ENCODE measurements at places on chromosomes 5 and 9.

DNA sequence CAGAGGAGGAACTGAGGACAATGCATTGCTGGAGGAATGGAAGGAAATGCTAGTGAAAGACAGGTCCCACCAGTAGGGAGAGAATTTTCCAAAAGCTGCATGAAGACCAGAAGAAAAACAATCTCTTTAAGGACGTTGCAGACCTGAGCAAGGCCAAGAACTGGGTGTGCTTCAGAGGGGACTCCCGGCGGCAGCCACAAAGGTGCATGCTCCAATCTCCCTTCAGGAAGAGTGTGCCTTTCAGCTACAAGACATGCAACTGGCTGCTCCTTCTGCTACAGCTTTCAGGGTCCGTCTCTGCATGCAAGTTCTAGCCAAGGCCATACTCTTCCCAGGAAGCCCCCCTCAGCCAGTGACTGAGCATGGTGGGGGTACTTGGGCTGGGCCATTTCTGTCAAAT, 62.9 kb downstream of the SFXN1 start:
- ATAC-seq = no peak

DNA sequence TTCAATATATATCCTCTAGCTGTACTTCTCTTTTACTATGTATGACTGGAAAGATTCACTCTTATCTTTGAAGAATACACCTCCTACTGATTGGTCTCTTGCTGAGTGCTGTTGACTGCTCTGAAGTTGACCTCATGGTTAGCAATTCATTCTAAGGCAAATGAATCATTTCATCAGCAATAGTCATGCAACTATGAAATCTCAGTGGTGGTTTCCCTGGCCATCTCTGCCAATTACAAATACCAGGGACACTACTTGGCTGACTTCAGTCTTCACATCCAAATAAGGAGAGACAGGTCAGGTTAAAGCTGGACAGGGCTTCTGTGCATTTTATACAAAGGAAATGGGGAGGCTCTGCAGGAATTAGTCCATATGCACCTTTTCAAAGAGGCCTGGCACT, 333.5 kb upstream of the ACTBL2 start:
- peak; percentile 95 for ATAC-seq

- ATAC-seq = no peak
Measured at GRCh38 chr9:136694872-136695247, 7.6 kb upstream of the AGPAT2 start.

- peak; percentile 23 for ATAC-seq
Measured at GRCh38 chr5:142386137-142387023, 61.6 kb upstream of the SPRY4 start.

- peak; percentile 52 for ATAC-seq
Measured at GRCh38 chr5:1161833-1162229, 39.6 kb upstream of the SLC6A19 start.

GRCh38 chr5:96821260-96821916, 13.6 kb upstream of the ERAP1 start:
- no peak for ATAC-seq

DNA sequence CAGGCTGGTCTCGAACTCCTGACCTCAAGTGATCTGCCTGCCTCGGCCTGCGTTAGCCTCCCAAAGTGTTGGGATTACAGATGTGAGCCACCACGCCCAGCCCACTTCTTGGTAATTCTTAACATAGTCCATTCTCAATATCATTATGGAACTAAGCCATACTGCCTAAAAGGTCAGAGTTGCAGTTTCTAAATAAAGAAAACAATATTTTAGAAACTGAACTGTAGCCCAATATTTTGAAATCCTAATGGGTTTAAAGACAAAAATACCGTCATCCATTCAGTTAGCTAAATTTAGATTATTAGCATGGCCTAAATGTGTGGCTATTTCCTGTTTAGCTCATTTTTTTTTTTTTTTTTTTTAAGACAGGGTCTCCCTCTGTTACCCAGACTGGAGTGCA, 99.5 kb downstream of the USP20 start:
- no peak for ATAC-seq

GRCh38 chr5:163475411-163475810, 15.0 kb downstream of the HMMR start:
- no peak for ATAC-seq

- peak; percentile 4 for ATAC-seq
Measured at GRCh38 chr9:129414377-129414992, 206.4 kb downstream of the C9orf50 start.

GRCh38 chr5:32272746-32273145, 40.0 kb downstream of the MTMR12 start:
- ATAC-seq = no peak

DNA sequence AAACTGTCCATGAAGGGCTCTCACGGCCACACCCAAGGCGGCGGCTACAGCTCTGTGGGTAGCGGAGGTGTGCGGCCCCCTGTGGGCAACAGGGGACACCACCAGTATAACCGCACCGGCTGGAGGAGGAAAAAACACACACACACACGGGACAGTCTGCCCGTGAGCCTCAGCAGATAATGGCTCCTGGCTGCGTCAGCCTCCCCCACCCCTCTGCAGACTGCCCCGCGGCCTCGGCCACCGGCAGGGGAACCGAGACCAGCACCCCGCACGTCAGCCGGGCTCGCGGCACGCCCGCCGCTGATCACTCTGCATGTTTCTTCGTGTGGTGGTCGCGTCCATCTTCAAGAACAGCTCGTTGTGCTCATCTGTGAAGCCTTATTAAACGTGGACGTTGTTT, 41.5 kb downstream of the TENT4A start:
- ATAC-seq = no peak

GRCh38 chr9:83355024-83355444, 183.2 kb downstream of the FRMD3 start:
- peak; percentile 55 for ATAC-seq

DNA sequence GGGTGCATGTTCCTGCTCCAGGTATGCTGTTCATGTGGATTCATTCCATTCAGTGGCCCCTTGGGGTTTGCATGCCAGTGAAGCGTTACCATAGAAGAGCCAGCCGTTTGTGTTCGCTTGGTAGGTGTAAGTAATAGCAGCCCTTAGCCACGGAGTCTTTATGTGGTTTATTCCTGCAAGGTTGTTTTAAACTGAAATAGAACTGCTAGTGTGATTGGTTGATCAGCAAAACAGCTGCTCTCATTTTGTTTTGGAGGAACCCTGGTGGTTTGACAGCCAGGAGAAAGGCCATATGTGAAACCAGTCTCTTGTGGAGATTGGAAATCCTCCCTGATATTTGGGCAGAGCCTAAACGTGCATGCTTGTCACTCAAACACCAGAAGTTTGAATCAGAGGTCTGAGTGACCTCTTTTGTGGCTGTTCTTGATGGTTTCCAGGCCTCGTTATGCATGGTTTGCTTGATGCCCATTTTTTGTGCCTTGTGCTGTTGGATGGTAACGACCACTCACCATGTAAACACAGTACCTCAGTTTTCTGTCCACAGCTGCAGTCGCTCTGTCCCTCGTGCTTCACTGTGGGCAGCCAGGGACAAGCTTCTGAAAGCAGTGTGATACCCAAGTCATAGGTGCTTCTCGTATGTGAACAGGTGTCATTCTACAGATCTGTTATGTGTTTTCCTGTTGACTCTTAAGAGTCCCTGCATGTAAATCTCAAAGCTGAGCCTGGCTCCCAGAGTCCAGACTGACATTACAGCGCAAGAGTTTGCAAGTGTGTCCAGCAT, 58.3 kb upstream of the NXNL2 start:
- ATAC-seq = peak; percentile 33

DNA sequence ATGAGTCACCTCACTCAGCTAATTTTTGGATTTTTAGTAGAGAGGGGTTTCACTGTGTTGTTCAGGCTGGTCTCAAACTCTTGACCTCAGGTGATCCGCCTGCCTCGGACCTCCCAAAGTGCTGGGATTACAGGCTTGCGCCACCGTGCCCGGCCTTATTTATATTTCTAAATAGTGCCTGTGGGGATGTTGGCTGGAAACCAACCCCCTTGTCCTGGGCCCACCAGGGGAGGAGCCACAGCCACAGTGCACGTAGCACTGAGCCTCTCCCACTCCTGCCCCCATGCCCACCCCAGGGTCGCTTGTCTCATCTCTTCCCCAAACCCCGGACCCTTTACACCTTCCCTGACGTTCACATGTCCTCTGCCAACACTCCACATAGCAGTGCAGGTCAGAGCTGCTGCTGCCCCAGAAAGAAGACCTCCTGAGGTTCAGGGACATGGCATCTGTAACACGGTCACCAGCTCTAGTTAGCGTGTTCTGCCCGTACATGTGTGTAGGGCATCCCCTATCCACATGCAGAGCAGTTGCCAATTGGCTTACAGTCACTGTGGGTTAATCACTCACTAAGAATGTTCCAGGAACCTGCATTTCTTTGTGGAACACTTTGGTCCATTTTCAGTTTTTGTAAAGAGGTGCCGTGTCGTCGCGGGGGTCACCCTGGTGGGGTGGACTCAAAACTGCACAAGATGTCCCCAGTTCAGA, 10.2 kb upstream of the MRPS2 start:
- ATAC-seq = no peak

GRCh38 chr5:1541702-1542400, 18.1 kb upstream of the LPCAT1 start:
- no peak for ATAC-seq

- peak; percentile 15 for ATAC-seq
Measured at GRCh38 chr5:112419164-112419985, at the start of gene EPB41L4A. Gene EPB41L4A (minus strand): TSS chr5:112419277. CDS start chr5:112419039, 238 bp downstream.

DNA sequence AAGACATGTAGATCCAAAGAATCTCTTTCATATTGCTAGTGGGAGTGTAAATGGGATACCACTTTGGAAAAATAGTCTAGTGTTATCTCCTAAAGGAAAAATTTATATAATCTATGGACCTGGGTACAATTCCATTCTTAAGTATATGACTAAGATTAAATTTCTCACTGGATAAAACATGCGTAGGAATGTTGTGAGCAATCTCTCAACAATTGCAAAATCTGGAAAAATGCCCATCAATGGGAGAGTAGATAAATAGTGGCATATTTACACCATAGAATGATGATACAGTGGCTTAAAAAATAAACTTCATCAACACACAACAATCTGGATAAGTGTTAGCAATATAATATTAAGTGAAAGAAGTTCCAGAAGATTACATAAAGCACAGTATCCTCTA, 469.5 kb downstream of the MAN2A1 start:
- peak; percentile 66 for ATAC-seq

- no peak for ATAC-seq
Measured at GRCh38 chr5:87781976-87782375, 369.2 kb upstream of the CCNH start.

DNA sequence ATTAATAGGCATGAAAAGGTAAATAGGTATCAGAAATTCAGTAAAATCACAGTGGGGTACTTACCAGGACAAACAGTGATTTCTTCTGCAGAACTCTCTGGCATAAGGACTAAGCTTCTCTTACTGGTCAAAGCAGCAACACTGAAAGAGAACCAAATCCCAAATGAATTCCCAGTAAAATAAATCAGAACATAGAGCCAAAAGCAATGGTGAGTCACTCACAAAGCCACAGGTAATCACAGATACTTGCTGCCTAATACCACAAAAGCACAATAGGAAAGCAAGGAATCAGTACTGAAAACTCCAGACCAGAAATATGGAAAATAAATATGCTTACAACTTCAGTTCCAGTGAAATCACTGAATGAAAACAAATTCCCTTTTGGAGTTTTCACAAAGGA, 50.7 kb downstream of the UIMC1 start:
- ATAC-seq = no peak

GRCh38 chr9:128882677-128883603, 1.0 kb downstream of the LRRC8A start:
- peak; percentile 9 for ATAC-seq

DNA sequence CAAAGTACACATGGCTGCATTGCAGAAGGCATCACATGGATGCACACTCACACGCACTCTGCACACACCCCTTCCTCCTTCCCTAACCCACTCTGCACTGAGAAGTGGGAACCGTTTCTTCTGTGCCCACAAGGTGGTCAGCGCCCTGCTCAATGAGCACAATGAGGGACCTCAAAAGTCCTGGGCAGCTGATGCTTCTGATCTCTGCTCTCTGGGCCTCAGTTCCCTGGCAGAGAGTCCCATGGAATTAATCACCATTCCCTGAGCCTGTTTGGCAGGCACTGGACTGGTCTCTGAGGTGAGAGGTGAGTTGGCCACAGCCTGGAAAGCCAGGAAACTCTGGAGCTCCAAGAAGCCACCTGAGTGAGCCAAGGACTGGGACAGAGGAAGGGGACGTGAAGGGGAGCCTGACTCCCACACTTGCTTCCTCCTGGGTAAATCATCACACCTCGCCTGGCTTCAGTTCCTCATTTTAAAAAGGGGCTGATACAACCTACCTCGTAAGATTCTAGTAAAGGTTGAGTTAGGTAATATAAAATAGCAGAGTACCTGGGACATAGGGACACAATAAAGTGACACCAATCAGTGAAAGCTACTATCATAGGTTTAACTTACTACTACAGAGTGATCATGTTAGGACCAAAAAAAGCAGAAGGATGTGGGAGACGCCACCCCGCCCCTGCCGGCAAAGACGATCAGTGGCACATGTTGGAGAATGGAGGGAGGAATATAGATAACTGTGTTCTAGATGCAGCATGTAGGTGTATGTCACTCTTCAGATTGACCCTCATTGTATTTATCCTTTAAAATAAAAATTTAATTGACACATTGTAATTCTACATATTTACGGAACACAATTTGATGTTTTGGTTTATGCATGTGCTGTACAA, 21.1 kb upstream of the IGFBPL1 start:
- no peak for ATAC-seq

- ATAC-seq = no peak
Measured at GRCh38 chr5:96354237-96354636, 78.8 kb downstream of the PCSK1 start.

- ATAC-seq = no peak
Measured at GRCh38 chr5:146920351-146920881, 41.9 kb upstream of the PPP2R2B start.

- no peak for ATAC-seq
Measured at GRCh38 chr9:33453999-33454660, 6.7 kb upstream of the AQP3 start.

DNA sequence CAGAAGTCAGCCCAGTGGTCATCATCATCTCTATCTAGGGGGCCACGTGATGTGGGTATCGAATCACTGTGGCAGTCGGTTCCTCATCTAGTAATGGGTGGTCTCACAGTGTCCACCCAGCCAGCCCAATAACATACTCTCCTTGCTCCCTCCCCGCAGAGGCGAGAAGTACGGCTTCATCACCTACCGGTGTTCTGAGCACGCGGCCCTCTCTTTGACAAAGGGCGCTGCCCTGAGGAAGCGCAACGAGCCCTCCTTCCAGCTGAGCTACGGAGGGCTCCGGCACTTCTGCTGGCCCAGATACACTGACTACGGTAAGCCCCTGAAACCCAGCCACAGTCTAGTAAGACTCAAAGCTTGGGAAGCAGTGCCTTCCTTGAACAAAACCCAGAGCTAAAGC, 99.0 kb downstream of the PDE6A start:
- ATAC-seq = no peak

DNA sequence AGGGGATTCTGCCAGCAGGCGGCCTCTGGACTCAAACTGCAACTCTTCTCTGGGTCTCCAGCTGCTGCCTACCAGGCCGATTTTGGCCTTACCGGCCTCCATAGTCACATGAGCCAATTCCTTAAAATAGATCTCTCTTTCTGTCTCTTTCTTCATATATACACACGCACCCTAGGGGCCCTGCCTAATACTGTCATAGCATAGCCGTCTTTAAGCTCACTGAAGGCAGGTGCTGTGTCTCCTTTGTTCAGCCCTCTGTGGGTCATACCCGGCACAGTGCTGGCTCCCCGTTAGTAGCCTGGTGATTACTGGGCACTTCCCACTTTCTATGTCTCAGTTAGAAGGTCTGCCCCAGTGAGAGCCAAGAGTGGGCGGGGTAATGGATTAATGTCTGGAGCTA, 140.9 kb downstream of the HSPA4 start:
- no peak for ATAC-seq
